ENCODE measurements at places on chromosomes 11 and 22. TPM values are rescaled to one million over a fixed set of nuclear protein-coding genes. Genes with fewer than 3 reads are reported as not detected.

- no peak overlapping the region for H3K27ac ChIP-seq
- DNase-seq = no peak
- no peaks in the 10 kb centered on the region for H3K36me3 ChIP-seq
- H3K27me3 ChIP-seq = no peaks in the 10 kb centered on the region
These were observed 21.2 kb downstream of the CSF2RB start for GRCh38 chr22:36934418-36935312.

GRCh38 chr11:124898263-124898680 lies 607 bp upstream of the ROBO4 start:
- H3K4me1 ChIP-seq = peaks cover 25% of the 10 kb centered on the region
- peaks cover 21% of the 10 kb centered on the region for H3K27me3 ChIP-seq
- H3K27ac ChIP-seq = no peak overlapping the region

- no peak for DNase-seq
- H3K27ac ChIP-seq = no peak overlapping the region
- no peak overlapping the region for H3K4me3 ChIP-seq
- no peaks in the 10 kb centered on the region for H3K27me3 ChIP-seq
These were observed 15.1 kb downstream of the MCAT start for GRCh38 chr22:43128116-43128515.

GRCh38 chr11:22703040-22703439 lies 36.6 kb downstream of the GAS2 start:
- H3K27me3 ChIP-seq = no peaks in the 10 kb centered on the region
- no peak overlapping the region for H3K4me3 ChIP-seq
- no peak for DNase-seq
- no peaks in the 10 kb centered on the region for H3K36me3 ChIP-seq
- H3K27ac ChIP-seq = 0 out of 2 replicates have a peak overlapping the region, but pooled peaks have one; percentile 30

- no peak overlapping the region for H3K4me3 ChIP-seq
- DNase-seq = no peak
- no peaks in the 10 kb centered on the region for H3K27me3 ChIP-seq
- H3K36me3 ChIP-seq = no peaks in the 10 kb centered on the region
These were observed 37.4 kb downstream of the CD82 start for GRCh38 chr11:44602891-44603310.

LRRC56 gene
- 2.5 TPM for total RNA-seq

- no peaks in the 10 kb centered on the region for H3K27me3 ChIP-seq
- peak; percentile 22 for DNase-seq
- no peak overlapping the region for H3K4me3 ChIP-seq
- H3K4me1 ChIP-seq = peaks cover 20% of the 10 kb centered on the region
- no peaks in the 10 kb centered on the region for H3K36me3 ChIP-seq
These were observed 159.5 kb upstream of the POU2AF2 start for GRCh38 chr11:111086058-111086457.

DNA sequence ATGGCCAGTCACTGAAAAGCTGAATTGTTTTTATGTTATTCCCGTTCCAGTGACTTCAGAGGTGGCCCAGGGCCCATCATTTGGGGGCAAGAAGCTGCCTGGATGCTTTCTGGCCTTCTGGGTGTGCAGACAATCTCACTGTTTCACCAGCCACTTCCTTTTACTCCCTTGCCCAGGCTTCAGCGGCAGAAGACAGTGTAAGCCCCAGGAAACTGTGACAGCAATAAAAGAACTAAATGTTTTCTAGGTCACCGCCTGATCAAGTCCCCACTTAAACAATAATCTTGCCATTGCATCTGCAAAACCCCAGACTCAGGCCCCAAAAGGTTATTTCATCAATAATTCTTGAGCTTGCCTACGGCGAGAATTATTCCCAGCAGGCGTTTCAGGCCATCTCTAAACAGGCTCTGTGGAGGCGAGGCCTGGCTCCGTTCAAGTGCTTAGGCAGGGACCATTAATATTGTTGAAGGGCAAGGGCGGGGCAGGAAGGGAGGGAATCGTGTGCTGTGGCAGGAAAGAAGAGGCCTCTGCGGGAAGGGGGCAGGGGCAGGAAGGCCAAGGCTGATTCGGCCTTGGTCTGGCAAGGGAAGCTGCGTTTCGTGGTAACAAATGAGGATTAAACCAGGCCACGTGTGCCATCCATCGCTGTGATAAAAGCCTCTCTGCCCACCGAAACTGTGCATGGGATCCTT lies 252.3 kb downstream of the KIRREL3 start:
- no peak overlapping the region for H3K27ac ChIP-seq
- H3K36me3 ChIP-seq = no peaks in the 10 kb centered on the region
- H3K27me3 ChIP-seq = no peaks in the 10 kb centered on the region
- H3K4me3 ChIP-seq = no peak overlapping the region

GRCh38 chr11:134261626-134262488 lies 8.5 kb downstream of the ACAD8 start:
- no peak overlapping the region for H3K4me3 ChIP-seq
- peaks cover 22% of the 10 kb centered on the region for H3K4me1 ChIP-seq
- H3K36me3 ChIP-seq = peaks cover 51% of the 10 kb centered on the region

DNA sequence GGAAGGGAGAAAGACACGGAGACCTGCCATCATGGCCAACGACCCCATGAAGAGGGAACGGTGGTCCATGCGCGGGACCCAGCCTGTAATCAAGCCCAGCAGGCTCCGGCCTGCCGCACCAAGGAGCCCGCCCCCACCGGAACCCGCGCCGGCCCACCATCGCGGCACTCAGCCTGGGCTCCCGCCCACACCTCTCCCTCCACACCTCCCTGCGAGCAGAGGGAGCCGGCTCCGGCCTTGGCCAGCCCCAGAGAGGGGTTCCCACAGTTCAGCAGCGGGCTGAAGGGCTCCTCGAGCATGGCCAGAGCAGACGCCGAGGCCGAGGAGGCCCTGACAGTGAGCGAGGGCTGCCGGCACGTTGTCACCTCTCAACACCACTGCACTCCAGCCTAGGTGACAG lies 1302.8 kb upstream of the CNTN5 start:
- peaks cover 17% of the 10 kb centered on the region for H3K4me1 ChIP-seq
- no peak for DNase-seq
- no peaks in the 10 kb centered on the region for H3K36me3 ChIP-seq
- H3K27me3 ChIP-seq = no peaks in the 10 kb centered on the region
- H3K27ac ChIP-seq = no peak overlapping the region

DNA sequence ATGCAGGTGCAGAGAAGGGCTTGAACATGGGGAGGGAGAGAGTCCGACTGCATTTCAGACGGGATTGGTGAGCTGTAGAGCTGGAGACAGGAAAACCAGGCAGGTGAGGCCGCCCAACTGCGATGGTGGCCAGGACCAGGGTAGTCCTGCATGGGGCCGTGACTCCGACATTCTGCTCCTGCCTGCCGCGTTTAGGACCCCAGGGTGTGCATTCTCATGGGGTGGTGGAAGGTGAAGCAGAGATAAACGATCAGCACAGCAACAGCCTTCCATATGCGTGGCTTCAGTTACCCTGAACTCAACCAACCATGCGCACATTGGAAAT lies 29.3 kb downstream of the SHANK2 start:
- peaks cover 23% of the 10 kb centered on the region for H3K4me1 ChIP-seq
- peaks cover 46% of the 10 kb centered on the region for H3K36me3 ChIP-seq
- H3K4me3 ChIP-seq = no peak overlapping the region
- H3K27me3 ChIP-seq = no peaks in the 10 kb centered on the region
- peak overlapping the region; percentile 54 for H3K27ac ChIP-seq
- no peak for DNase-seq

- H3K4me3 ChIP-seq = no peak overlapping the region
- H3K36me3 ChIP-seq = no peaks in the 10 kb centered on the region
- peaks cover 32% of the 10 kb centered on the region for H3K27me3 ChIP-seq
These were observed 97.7 kb upstream of the FGF3 start for GRCh38 chr11:69916806-69917387.

SAC3D1 gene
- total RNA-seq = 26.2 TPM

GRCh38 chr22:28869736-28870135 lies 13.6 kb upstream of the ZNRF3 start:
- H3K36me3 ChIP-seq = no peaks in the 10 kb centered on the region
- H3K27ac ChIP-seq = no peak overlapping the region
- no peak for DNase-seq
- no peak overlapping the region for H3K4me3 ChIP-seq

- H3K36me3 ChIP-seq = no peaks in the 10 kb centered on the region
- peak overlapping the region; percentile 44 for H3K27ac ChIP-seq
- H3K27me3 ChIP-seq = peaks cover 10% of the 10 kb centered on the region
- peak overlapping the region; percentile 34 for H3K4me3 ChIP-seq
- H3K4me1 ChIP-seq = peaks cover 31% of the 10 kb centered on the region
- no peak for DNase-seq
These were observed 95.0 kb downstream of the CADM1 start for GRCh38 chr11:115409116-115409670.

GRCh38 chr11:116219171-116219635 lies 553.6 kb downstream of the BUD13 start:
- H3K4me3 ChIP-seq = no peak overlapping the region
- H3K4me1 ChIP-seq = peaks cover 14% of the 10 kb centered on the region
- H3K36me3 ChIP-seq = peaks cover 12% of the 10 kb centered on the region
- no peaks in the 10 kb centered on the region for H3K27me3 ChIP-seq
- DNase-seq = no peak
- H3K27ac ChIP-seq = no peak overlapping the region

GRCh38 chr22:39994566-39995392 lies at the start of gene FAM83F:
FAM83F (plus strand) TSS chr22:39994954; CDS start chr22:39995043, 89 bp downstream.
- peak within 1 kb of the TSS; percentile 78 for H3K4me3 ChIP-seq
- peak; percentile 68 for DNase-seq
- H3K4me1 ChIP-seq = peaks cover 49% of the 10 kb centered on the region
- peaks cover 5% of the 10 kb centered on the region for H3K36me3 ChIP-seq

DNA sequence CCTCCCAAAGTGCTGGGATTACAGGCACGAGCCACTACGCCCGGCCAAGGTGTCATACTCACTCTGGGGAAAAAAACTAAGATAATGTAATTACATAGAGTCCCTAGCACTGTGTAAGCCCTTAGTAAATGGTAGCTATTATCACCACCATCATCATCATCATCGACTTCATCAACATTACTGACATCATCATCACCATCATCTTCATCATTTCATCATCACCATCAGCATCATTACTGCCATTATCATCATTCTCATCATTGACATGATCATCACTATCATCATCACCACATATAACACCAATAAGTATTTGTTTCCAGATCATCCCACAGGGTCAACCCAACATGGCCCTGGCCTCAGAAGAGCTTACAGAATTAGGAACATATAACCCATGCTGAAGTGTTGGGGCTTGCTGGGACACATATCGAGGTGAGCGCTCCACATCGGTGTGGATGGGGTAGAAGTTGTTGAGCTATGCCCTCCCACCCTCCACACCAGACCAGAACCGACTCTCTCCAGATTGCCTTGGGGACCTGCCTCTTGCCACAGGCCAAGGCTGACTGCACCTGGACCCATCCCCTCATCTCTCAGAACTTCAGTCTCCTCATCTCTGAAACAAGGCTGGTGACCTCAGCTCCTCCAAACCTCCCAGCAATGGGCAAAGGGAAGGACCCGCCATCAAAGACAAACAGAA lies 14.7 kb upstream of the CD5 start:
- no peak overlapping the region for H3K27ac ChIP-seq
- H3K36me3 ChIP-seq = no peaks in the 10 kb centered on the region
- no peak for DNase-seq

DNA sequence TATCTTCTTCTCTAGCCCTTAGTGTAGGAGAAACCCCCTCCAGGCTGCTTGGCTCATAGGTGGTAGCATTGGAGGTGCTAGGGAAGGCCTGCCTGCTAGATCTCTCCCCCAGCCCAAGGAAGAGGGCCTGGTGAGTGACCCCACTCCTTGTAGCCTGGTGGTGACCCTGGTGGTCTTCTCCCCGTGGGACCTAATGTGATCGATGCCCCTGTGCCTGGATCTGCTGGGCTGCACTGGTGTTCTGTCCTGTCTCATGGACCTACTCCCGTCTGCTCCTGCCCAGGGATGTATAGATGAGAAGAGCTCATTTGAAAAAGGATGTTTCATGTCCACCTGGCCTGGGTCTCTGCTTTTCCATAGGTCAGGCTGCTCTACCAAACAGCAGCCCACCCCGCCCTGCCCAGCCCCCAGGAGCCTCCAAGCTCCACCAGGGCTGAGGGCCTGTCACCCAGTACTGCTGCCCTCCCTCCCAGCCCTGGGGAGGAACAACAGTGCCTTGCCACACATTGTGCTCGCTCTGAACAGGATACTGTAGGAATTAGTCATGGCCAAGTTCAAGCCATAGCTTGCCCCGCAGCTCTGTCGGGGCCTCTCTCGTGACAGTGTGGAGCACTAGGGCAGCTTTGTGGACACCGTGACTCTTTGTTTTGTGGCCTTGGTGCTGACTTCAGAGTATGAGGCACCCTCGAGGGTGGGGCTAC lies 19.7 kb downstream of the SLC37A2 start:
- DNase-seq = no peak
- H3K27ac ChIP-seq = no peak overlapping the region
- H3K36me3 ChIP-seq = no peaks in the 10 kb centered on the region
- H3K4me1 ChIP-seq = no peaks in the 10 kb centered on the region

GRCh38 chr11:3022300-3022967 lies 30.3 kb upstream of the NAP1L4 start:
- no peaks in the 10 kb centered on the region for H3K27me3 ChIP-seq
- H3K4me3 ChIP-seq = no peak overlapping the region
- H3K4me1 ChIP-seq = peaks cover 6% of the 10 kb centered on the region
- H3K36me3 ChIP-seq = peaks cover 51% of the 10 kb centered on the region

DNA sequence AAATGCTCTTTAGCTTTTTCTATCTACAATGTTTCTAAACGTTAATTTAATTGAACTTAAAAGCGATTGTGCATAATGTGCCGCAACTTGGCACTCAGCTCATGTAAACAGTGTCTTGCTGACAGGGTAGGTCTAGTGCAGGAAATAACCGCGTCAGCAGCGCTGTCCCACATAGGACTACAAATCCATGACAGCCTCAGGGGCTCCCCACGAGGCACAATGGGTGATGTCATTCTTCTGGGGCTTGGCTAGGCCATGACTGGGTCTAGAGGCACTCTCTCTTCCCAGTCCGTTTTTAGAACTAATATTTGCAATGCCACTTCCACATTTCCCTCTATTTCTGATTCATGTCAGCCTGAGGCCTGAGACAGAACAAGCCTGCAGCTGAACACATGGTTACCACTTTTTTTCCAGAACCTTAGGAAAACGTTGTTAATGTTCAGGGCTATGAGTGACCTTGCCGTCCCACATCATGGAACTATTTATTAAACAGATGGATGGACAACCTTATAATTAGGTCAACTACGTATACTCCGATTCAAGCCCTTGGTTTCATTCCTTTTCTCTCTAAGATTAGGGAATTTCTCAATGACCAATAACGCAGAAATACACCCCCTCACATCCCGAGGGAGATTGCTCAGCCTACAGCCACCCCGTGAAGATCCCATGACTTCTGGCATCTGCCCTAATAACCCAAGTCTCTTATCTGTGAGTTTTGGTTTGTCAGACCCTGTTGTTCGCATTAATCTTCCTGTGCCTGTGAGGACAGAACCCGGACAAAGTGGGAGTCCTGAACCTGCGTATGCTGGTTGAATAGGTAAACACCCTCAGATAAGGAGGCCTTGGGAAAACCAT lies 19.4 kb upstream of the SNX32 start:
- no peak overlapping the region for H3K27ac ChIP-seq
- H3K27me3 ChIP-seq = peaks cover 15% of the 10 kb centered on the region
- DNase-seq = no peak
- no peaks in the 10 kb centered on the region for H3K4me1 ChIP-seq
